ENCODE measurements at places on chromosomes 16 and 17.

DNA sequence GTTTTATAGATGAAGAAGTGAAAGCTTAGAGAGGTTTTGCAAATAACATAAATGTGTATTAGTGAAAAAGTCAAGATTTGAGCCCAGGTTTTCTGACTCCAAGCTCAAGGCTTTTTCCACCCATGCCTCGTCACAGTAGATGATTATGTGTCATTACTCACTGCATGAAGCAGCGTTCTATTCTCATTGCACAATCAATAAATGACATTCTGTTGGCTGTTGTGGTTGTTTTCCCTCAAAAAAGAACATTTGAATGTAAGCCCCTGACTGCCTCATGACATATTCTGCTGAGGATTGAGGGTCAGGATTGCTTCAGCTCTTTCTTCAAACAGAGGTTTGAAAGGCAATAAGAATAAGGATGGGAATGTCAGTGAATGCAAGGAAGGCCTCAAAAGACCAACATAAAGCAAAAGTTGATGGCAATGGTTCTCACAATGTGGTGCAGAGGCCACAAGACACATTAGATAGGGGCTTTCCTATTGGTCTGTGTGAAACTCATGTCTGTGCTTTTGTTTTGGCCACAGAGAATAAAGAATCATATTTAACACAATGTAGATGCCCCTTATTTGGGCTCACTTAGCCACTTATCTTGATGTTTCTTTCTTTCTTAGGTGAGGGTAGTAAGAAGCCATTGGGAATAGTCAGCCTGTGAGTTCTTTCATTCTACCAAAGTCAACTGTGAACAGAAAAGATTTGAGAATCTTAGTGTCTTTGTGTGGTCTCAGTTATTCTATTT is 5.4 kb upstream of the MMD start:
- no peak for DNase-seq

DNA sequence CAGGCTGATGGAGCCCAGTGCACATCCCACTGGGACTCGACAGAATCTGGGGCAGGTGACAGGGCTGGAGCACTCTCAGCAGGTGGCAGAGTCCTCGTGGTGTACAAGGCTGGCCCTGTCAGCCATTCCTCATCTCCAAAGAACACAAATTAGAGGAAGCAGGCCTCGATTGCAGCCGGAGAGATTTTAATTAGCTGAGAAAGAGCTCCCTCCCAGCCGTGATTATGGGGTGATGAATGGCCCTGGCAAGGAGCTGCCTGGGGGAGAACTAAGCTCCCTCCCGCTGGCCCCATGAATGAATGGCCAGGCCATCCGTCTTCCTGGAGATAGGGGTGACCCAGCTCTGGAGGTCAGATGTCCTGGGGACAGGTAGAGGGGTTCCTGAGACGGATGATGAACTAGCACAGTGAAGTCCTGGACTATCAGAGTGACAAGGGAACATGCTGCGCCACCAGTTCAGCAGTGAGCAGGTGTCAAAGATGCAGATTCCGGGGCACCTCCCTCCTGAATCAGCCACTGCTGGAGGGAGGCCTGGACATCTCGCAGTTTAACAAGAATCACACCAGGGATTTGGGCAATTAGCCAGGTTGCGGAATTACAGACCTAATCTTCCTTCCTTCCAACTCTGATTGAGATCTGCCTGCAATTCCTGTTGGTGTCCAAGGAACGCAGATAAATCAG is 35.5 kb downstream of the PIMREG start:
- DNase-seq, result no peak

DNA sequence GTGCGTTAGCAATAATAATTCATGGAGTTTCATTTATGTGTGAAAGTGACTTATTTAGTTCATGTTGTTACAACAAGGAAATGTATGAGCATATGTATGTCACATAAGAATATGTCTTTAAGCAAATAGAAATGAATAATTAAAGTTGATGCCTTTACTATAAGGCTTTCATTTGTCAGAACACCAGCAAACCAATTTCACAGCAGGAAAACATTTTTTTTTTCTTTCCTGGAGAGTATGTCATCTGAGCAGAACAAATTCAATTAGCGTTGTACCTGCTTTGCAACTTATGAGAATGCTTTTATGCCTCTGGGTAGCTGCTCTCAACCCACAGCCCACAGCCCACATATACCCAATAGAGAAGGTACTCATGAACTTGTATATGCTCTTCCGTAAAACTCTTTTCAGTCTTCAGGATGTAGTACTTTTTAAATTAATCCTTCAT is 26.3 kb upstream of the APOH start:
- no peak for DNase-seq

GRCh38 chr17:7024402-7024785 is 1.5 kb downstream of the BCL6B start:
- DNase-seq, result no peak

DNA sequence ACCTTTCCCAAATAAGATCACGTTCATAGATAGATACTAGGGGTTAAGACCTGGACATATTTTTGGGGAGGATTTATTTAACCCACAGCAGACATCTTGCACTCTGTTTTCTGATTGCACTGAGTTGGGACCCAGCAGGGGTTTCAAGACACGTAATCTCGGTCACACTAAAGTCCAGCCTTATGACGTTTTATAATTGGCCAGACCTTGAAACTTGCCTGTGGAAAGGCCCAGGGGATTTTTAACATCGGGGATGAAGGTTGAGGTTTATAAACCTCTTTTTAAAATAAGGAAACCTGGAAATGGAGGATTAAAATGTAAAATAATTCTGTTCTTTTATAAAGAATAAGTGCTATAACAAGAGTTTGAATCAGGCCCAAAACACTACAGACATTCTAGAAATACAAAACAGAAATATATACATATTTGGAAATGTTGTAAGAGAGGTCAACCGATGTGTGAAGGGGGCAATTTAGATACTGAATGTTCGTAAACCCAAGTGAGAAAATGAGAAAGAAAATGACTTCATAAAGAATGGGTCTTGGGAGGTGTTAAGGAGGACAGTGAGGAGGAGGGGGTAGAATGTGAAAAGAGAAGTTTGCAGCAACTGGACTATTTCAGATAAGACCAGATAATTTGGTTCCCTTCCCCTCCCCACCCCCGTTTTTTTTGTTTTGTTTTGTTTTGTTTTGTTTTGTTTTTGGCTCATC is 61.1 kb upstream of the NOL11 start:
- no peak for DNase-seq

DNA sequence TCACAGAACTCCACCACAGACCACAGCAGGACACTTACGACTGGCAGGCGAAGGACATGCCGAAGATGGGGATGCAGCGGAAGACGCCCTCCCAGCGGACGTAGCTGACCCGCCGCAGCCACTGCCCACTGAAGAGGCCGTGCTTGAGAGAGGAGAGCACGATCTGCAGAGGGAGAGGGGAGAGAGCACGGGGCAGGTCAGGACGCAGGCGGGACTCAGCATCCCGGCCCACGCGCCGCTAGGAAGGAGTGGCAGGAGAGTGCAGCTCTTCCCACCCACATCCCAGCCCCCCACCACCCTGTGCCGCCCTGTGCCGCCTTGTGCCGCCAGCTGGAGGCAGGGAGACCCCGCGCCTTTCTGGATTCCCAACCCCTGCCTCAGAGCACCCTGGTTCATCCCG is 14.5 kb downstream of the SLC38A10 start:
- DNase-seq, result no peak

All from stimulated activated CD8-positive, alpha-beta memory T cell treated with anti-CD3 and anti-CD28 coated beads, Interleukin-12 subunit alpha, Interleukin-12 subunit beta, amount 100 ng/mL, for 1 hour (primary cell).